ENCODE measurements at places on chromosomes 12 and 14.
A peak's percentile ranks its signal among the peaks of the same experiment; 100 is the strongest.

DNA sequence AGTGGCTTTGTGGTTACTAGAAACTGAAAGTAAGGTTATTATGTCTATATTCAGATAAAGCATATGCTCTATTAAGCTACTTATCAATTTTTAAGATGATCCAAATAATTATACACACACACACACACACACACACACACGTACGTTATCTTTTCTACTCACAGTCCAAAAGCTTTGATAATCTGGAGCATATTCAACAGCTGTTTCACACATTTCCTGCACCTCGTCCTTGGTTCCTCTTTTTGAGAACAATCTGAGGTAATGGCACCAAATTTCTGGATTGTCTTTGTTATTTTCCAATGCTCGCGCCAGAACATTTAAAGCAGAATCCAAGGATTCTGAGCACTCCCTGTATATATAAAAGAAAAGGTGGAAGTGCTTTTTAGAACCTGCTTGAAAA is 37.5 kb downstream of the ZFC3H1 start:
- no peak for DNase-seq

GRCh38 chr12:132352896-132353800 is 23.8 kb upstream of the GALNT9 start:
- DNase-seq = no peak

DNA sequence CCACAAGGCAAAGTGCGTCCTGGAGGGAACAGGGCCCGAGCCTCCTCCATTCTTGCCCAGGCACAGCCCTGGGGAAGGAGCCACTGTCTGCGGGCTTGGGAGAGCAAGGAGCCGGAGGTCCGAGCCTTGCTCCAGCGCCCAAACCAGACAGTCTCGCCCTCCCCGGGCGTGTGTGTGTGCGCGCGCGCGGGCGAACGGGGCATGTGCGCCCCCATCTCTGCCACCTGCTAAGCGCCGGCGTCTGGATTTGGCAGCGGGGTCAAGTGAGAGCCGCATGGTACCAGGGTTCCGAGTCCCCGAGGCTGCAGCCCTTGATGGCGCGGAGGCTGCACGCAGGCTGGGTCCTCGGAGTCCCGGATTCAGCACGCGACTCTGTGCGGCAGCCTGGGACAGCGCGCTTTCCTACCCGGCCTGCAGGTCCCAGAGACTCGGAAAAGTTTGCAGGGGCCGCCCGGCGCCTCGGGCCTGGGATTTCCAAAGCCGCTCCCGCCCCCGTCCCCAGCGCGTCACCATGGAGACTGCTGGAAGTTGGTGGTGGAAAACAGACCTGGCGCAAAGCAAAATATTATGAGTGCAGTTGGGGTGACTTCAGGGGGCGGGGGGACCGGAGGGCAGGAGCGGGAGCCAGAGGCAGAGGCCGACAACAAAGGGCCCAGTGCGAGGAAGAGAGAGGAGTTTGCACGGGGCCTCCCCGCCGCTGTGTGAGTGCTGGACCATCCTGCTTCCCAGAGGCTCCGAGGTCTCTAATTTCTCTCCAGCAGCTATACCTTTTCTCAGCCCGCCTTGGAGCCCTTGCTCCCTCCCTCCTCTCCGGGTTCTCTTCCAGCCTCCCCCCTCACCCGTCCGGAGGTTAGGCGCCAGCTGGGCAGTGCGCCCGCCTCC is 4.2 kb downstream of the RFX4 start:
- DNase-seq = no peak

DNA sequence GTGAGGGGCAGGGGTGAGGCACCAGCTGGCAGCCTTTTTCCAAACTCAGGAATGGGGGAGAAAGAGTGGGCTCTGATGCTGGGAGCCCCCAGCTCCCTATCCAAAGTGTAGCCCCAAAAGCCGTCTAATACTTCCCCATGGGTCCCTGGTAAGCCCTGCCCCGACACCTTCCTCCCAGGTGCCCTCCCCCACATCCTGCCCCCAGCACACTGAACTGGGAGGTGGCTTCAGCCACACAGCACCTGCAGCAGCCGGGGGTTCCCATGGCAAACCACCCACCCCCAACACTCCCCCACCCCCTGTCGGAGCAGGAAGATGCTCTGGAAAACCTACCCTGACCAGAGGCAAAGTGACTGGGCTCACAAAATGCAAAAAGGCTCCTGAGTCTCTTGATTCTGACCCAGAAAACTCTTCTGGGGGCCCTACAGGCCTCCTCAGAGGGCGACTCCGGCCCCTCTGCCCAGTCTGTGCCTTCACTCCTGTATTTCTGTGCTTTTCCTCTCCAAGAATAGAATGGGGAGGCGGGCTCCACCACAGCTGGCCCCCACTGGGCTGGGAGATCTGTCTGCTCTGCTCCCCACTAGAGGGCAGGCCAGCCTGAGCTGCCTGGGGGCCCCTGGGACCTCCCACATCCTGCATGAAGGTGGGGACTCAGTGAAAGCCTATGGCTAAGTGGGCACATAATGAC is 81.6 kb downstream of the ITPK1 start:
- no peak for DNase-seq

- DNase-seq = no peak
Observed at GRCh38 chr12:94170690-94171594, 22.6 kb downstream of the PLXNC1 start.

- DNase-seq = peak; percentile 82
Observed at GRCh38 chr14:70972107-70972976, 65.1 kb downstream of the PCNX1 start.

GRCh38 chr12:49925433-49926204 is 21.9 kb upstream of the FAIM2 start:
- DNase-seq = no peak

- DNase-seq = no peak
Observed at GRCh38 chr12:100435957-100436356, 37.7 kb upstream of the NR1H4 start.

GRCh38 chr12:85152311-85152729 is 116.2 kb downstream of the LRRIQ1 start:
- no peak for DNase-seq

- DNase-seq = no peak
Observed at GRCh38 chr14:52072266-52072780, 3.5 kb upstream of the NID2 start.

- DNase-seq = peak; percentile 12
Observed at GRCh38 chr14:57834961-57835360, 30.9 kb downstream of the SLC35F4 start.

- DNase-seq = no peak
Observed at GRCh38 chr14:84777356-84777755, 752.6 kb upstream of the FLRT2 start.

- DNase-seq = no peak
Observed at GRCh38 chr12:39587225-39587624, 32.4 kb downstream of the ABCD2 start.

- DNase-seq = peak; percentile 92
Observed at GRCh38 chr14:49892301-49892635, 614 bp upstream of the ARF6 start.

DNA sequence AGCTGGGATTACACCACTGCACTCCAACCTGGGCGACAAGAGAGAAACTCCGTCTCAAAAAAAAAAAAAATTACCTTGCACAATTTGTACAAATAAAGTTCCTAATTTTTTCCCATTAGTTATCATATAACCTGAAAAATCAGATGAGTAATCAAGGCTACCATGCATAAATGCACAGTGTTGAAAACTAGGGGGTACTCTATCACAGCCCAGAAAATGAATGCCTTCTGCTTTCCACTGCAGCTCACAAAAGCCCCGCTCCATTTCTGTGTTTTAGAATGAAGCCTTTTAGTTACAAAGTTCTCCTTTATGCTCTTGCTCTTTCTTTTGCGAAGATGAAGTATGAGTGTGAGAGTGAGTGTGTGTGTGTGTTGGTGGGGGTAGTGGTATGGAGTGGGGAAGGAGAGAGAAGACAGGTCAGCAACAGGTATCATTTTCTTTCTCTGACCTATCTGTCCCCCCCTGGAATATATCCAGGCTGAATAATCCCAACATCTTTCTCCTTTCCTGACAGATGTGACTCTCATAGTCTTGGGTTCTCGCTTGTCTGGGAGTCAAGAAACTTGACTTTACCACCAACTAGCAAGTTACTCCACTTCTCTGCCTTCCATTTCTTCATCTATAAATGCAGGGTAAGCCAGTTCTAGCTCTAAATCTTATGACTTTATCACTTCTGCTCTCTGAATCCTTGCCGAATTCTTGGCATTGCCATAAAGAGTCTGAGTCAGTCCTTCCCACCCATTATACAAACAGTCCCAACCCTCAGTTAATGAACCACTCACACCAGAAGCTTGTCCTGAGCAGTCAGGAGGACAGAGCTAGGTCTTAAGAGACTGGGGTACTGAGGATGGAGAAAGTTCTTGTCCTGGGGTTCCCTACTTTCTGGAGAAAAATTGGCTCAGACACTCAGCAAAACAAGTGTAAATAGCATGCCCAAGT is 16.1 kb downstream of the BIN2 start:
- peak; percentile 94 for DNase-seq

DNA sequence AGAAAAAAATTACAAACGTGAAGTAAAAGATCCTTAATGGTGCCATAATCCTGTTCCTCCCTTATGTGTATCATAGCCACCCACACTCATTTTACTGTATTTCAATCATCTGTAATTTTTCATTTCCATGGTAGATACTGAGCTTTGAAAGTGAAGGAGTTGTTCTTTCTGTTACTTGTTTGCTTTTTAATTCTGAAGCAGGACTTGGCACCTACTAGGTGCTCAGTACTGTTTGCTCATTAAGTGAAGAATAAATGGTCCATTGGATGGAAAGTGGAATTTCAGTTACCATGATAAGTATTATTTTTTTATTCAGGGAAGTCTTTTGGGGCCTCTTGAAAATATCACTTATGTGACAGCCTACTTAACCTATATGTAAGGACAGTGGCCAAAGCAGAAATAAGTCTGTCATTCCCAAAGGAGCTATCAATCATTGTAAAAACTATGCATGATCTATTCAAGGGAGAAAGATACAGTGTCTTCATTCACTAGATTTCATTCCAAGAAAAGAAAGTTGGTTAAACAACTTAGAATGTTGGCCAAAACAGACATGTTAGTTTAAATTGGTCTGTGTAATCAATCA is 1244.4 kb upstream of the SEL1L start:
- no peak for DNase-seq

DNA sequence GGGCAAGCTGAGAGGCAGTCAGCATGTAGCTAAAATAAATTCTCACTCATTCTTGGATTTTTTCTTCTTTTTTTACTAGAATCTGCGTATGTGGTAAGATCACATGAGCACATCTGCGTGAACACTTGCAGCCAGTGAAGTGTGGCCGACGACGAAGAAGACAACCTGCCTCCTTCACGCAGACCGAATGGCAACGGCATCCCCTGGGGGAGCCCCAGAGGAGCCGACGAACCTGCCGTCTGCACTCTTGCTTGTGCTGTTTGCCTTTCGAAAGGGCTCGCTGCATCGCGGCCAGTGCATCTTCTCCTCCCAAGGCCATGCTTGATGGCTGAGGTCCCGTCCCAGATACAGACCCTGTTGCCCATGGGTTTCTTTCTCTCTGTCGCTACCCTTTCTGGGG is 113.8 kb downstream of the KCNK10 start:
- DNase-seq = no peak

DNA sequence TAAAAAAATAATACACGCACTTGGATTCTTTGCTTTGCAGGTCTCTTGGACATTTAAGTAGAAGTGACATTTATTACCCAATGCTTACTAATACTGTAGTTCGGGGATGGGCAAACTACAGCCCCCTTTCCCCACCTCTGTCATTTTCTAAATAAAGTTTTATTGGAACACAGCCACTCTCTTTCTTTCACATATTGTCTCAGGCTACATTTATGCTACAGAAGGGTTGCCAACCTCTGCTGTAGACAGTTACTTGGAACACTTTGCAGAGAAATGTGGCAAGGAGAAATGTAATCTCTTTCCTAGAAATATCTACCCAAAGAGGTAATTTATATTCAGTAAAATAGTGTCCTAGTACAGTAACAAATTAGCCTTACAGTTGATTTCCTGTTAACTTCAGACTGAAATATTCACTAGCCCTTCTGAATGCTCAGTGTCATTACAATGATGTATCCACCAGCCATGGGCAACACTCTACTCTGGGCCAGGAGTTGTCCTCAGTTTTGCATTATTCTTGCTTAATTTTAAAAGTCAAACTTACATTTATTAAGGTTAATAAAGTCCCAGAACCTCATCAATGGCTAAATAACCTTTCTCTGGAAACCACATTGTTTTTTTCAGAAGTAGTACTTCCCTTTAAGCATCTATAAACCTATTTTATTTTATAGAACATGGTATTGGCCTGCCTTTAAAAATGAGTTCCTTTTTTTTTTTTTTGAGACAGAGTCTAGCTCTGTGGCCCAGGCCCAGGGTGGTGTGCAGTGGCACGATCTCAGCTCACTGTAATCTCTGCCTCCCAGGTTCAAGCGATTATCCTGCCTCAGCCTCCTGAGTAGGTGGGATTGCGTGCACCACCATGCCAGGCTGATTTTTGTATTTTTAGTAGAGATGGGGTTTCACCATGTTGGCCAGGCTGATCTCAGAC is 269.6 kb upstream of the AMIGO2 start:
- no peak for DNase-seq

DNA sequence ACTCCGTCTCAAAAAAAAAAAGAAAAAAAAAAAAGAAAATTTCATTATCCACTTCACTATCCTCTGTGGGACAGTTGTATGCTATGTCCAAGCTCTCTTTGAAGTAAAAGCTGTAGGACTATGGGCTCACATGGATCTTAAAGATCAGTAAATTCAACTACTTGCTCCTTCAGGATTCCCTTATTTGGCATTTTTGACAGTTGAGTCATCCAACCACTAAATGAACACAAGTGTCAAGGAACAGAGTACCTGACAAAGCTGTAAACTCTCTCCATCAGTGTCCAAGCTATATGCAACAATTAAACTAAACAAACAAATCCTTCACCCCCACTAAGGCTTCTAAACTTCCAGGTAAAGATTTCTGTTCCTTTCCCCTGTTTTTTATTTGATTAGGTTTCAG is 177.0 kb downstream of the CEP128 start:
- DNase-seq = no peak

GRCh38 chr14:48086516-48086915 is 411.1 kb upstream of the MDGA2 start:
- DNase-seq = no peak

- peak; percentile 7 for DNase-seq
Observed at GRCh38 chr14:90616881-90617280, 199.3 kb downstream of the TTC7B start.

DNA sequence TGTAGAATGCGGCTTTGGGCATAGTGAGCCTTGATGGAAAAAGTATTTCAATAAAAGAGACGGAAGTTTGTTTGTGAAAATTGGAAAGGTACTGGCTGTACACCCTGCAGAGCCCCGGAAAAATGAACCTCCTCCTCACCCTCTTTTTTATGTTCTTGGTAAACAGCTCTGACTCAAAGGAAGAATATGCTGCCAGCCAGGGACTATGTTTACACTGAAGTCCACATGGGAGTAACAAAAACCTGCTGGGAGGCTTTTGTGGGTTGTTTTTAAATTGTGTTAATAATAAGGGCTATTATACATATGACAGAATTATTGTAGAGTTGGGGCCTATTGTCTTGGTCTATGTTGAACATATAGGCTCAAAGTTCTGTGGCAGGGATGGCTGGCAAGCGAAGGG is 70.7 kb downstream of the TTC8 start:
- DNase-seq = peak; percentile 68

Measured in GM23248 (cell line).